ENCODE measurements at places on chromosomes 3 and 15.

DNA sequence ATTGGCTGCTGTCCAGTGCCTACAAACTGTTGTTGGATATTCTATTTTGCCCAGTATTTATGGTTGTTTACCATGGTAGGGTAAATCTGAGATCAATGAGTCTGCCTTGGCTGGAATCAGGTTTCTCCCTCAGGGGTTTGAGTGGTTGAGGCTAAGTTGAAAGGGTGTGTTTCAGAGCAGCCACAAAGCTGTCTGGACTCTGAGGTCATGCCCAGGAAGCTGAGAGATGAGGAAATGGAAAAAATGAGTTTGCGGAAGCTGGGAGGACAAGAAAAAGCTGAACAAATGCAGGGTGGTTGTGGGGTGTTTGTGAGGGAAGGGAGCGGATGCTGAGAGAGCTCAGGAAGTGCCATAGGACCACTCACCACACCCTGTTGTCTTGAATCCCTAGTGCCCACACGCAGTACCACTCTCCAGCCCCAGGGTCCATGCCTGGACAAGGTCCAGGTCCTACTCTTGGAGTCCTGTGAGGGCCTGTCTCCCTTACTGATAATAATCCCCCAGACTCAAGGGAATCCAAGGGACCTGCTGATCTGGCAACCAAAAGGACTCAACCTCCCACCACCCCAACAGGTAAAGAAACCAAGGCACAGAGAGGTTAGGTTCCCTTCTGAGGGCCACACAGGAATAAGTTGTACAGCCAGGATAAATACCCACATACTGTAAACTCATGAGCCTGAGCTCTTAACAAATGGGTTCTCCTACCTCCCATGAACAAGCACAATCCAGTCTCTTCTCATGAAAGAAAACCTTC, 81.6 kb downstream of the PPCDC start:
- DNase-seq, result no peak

GRCh38 chr3:197942956-197943556, 6.9 kb upstream of the RPL35A start:
- DNase-seq, result no peak

- DNase-seq, result peak; percentile 6
Observed at GRCh38 chr3:72999951-73000350, 3.3 kb downstream of the PPP4R2 start.

DNA sequence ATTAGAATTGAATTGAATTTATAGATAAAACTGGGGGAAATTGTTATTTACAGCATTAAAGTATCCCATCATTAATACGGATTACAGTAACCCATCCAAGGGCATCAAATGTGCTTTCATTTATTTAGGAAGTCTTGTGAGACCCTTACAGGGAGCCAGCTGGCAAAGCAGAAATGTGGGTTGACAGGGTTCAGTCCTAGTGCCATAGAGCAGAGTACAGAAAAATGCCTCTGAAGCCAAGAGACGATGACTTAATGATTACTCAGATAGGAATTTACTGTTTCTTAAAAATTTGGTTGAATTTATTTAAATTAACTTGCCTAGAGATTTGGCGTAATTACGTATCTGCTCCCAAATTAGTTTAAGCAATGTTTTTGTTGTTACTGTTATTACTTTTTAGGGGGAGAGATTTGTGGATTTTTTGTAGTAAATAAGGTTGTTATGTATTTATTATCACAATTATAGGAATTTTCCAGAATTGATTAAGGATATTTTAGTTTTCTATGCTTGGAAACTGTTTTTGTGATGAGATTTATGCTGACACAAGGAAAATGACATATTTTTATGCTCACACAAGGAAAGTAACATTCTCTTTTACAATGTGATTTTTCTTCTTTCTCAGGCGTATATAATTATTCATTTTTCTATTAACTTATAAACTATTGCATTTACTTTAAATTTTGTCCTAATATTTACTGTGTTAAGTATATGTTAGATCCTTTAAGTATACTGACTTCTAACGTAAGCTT, 152.0 kb downstream of the EPHA6 start:
- DNase-seq, result no peak

Measured in activated CD8-positive, alpha-beta memory T cell treated with anti-CD3 and anti-CD28 coated beads for 4 hours (primary cell).